Osteocyte (in vitro differentiated cells): ENCODE measurements at places on chromosomes 11 and 22. TPM values are rescaled to one million over a fixed set of nuclear protein-coding genes. Genes with fewer than 3 reads are reported as not detected.

DNA sequence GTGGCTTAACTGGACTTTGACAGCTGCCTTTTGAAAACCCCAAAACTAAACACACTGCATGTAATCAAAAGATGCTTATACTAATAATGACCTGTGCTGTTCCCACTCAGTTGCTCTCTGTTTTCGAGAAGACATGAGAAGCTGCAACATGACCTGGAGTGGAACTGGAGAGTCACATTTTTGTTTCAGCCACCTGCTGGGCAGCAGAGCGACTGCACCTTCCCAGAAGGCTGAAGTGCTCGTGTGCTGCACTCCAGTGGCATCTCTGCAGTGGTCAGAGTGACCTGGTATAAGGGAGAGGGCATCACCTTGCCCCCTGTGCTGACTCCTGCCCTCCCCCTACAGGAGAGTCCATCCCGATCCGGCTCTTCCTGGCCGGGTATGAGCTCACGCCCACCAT, 8.6 kb downstream of the THYN1 start:
- H3K4me1 ChIP-seq, result no peaks in the 10 kb centered on the region
- H3K36me3 ChIP-seq, result peaks cover 48% of the 10 kb centered on the region
- no peaks in the 10 kb centered on the region for H3K27me3 ChIP-seq

DNA sequence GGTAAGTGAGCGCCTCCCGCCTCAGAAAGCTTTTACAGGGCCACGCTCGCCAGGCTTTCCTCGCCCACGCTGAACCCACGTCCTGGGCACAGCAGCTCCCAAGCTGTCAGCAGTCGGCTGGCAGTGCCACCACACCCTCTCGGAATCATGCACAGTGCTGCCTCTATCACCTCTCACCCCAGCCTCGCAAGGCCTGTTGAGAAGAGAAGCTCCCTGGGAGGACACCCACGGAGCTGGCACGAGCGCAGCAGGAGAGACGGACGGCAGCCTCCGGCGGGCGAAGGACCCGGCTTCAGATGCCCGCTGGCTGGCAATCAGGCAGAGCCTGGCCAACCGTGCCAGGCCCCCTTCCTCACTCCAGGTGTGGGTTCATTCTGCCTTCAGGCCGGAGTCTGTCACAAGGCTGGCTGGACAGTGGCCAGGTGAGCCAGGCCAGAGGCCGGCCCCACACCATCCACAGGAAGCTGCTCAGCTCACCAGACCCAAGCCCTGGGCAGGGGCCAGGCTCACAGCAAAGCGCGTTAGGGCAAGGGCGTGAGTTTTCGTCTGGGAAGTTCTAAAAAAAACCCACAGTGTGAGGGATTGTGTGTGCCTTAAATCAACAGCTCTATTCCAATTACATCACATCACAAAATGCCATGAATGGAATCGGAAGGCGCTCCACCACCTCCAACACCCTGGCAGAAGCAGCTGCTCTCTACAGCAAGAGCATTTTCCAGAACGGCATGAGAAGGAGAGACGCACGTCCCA, 33.2 kb downstream of the TOLLIP start:
- H3K27ac ChIP-seq, result no peak overlapping the region
- H3K4me3 ChIP-seq, result no peak overlapping the region
- peaks cover 21% of the 10 kb centered on the region for H3K36me3 ChIP-seq

- H3K4me3 ChIP-seq, result peak overlapping the region; percentile 28
- H3K36me3 ChIP-seq, result peaks cover 1% of the 10 kb centered on the region
- DNase-seq, result no peak
- H3K27me3 ChIP-seq, result no peaks in the 10 kb centered on the region
- peak overlapping the region; percentile 87 for H3K27ac ChIP-seq
These were observed 23.5 kb downstream of the FZD4 start for GRCh38 chr11:86931548-86932258.

DNA sequence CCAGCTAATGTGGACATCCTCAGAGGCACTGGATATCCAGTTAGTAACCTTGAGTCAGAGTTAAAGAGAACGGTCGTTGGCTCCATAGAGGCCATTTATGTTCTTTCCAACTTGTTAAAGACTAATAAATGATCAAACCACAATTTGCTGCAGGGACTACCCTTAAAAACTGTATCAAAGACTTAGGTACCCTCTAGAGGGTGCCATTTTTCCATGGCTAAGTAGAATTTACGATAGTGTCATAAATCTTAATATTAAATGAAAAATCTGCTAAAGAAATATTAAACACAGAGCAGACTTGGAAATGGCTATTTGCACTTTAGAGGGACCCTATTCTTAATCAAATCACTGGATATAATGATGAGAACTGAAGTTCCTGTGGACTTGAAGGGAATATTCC, 685.2 kb upstream of the CHORDC1 start:
- no peaks in the 10 kb centered on the region for H3K4me1 ChIP-seq
- H3K36me3 ChIP-seq, result no peaks in the 10 kb centered on the region
- no peak overlapping the region for H3K27ac ChIP-seq
- no peak for DNase-seq
- H3K27me3 ChIP-seq, result peaks cover 11% of the 10 kb centered on the region

TFIP11 gene
- 32.1 and 39.0 TPM in 2 replicates for total RNA-seq

DNA sequence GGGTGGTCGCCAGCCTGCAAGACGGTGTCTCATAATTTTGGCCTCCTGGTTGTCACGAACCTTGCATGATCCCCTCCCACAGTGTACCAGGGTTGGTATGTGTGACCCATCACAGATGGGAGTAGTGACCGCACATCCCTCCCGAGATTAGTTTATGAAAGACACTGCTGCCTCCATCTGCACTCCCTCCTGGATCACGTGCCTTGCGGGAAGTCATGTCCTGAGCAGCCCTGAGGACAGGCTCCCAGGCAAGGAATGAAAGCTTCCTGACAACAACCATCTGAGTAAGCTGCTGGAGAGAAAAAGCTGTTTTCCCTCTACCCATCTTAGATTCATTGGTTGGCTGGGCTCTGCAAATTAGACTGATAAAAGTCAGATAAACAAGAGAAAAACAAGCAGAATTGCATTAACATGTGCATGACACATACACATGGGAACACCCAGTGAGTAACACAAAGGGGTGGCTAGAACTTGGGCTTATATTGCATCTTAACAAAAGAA, 14.4 kb upstream of the PAMR1 start:
- H3K27me3 ChIP-seq, result no peaks in the 10 kb centered on the region
- H3K4me1 ChIP-seq, result peaks cover 29% of the 10 kb centered on the region
- H3K36me3 ChIP-seq, result no peaks in the 10 kb centered on the region
- peak overlapping the region; percentile 19 for H3K27ac ChIP-seq

IGLL1 gene
- not detected in 2 replicates for total RNA-seq

DNA sequence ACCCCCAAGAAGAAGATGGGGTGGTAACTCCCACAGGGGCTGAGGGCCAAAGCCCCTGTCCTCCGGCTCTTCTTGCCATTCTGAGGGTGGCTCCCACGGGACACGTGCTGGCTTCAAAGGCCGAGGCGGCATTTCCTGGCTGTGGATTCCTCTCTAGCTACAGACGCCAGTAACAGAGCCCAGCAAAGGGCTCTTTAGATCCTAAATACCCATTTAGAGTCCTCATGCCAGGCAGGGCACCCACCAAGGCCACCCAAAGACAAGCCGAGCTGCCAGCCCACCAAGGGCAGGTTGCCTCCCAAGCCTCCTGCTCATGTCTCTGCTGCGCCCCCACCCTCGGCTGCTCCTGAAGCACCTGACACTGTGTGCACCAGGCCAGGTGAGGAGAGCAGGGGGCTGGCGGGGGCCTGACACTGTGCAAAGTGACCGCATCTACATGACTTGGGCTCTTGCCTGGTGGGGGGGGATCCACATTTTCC, 5.7 kb downstream of the LRFN4 start:
- H3K36me3 ChIP-seq, result peaks cover 2% of the 10 kb centered on the region
- H3K27me3 ChIP-seq, result no peaks in the 10 kb centered on the region
- H3K27ac ChIP-seq, result no peak overlapping the region
- H3K4me3 ChIP-seq, result no peak overlapping the region
- peaks cover 3% of the 10 kb centered on the region for H3K4me1 ChIP-seq
- no peak for DNase-seq

- no peak overlapping the region for H3K27ac ChIP-seq
- no peak for DNase-seq
- H3K36me3 ChIP-seq, result no peaks in the 10 kb centered on the region
These were observed 235.5 kb upstream of the ANO3 start for GRCh38 chr11:26096451-26096850.

DNA sequence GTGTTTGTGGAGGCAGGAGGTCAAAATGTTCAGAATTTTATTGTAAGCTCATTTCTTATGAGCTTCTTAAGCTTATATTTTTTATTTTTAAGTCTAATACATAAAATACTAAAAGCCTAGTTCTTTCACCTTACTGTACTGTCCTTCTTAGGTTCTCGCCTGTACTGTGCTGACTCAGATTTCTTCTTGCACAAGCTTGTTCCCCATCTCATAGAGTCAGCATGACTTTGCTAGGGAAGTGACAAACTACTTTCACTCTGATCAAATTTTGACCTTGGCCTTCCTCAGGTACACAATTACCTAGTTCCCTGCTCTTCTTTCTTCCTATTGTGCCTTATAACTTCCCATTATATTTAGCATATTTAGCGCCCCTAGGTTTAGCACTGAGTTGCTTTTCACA, 81.5 kb downstream of the STK33 start:
- H3K4me3 ChIP-seq, result no peak overlapping the region
- peaks cover 31% of the 10 kb centered on the region for H3K27me3 ChIP-seq
- H3K27ac ChIP-seq, result no peak overlapping the region
- no peak for DNase-seq

DNA sequence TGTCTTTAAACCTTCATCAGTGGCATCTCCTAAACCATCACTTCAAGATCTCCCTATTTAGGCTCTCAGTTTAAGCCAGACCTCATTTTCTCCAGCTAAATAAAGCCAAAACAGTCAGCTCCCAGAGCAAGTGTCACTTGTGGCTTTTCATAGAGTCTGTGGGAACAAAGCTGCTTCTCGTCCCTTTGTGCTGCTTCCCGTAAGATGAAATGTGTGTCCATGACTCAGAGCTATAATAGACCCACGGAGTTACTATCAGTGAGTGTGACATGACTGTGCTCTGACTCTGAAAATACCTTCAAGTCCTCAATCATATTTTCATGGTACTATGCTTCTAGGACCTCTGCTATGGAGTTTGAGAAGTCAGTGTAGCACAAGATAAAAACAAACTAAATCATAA, 57.3 kb upstream of the SLN start:
- H3K4me1 ChIP-seq, result peaks cover 3% of the 10 kb centered on the region
- H3K4me3 ChIP-seq, result no peak overlapping the region
- no peak overlapping the region for H3K27ac ChIP-seq
- peaks cover 26% of the 10 kb centered on the region for H3K27me3 ChIP-seq
- DNase-seq, result no peak

GRCh38 chr22:29801796-29802195, 34.6 kb downstream of the UQCR10 start:
- H3K27ac ChIP-seq, result no peak overlapping the region
- peaks cover 39% of the 10 kb centered on the region for H3K36me3 ChIP-seq
- H3K27me3 ChIP-seq, result no peaks in the 10 kb centered on the region
- DNase-seq, result no peak
- H3K4me1 ChIP-seq, result no peaks in the 10 kb centered on the region
- no peak overlapping the region for H3K4me3 ChIP-seq

DNA sequence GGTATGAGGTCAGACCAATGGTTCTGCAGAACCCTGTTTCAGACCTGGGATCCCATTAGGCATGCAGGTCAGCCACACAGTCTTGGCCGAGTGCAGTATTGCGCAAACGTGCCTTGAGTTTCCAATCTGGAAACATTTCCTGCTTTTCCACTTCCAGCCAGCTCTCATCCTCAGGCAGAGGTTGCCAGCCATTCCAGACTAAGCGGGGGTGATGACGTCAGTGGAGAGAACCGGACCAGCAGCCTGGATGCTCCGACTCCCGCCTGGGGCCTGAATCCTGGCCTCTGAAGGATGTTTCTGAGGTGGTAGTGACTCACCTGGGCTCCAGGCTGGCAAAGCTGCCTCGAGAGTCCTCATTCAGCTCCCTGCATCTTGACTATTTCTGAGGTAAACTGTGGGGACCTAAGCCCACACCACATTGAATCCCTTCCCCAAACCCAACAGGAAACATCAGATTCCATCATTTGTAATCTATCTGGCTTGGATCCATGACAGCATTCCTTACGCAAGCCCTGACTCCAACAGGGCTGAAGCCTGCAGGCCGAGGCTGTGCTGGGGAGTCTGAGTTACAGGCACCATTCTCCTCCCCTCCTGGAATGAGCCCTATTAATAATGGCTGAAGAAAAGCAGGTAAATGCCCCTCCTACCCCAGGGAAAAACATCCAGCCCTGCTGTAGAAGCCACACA, 83.0 kb downstream of the ABTB2 start:
- H3K27me3 ChIP-seq, result no peaks in the 10 kb centered on the region
- no peak overlapping the region for H3K4me3 ChIP-seq
- DNase-seq, result no peak
- H3K27ac ChIP-seq, result no peak overlapping the region
- no peaks in the 10 kb centered on the region for H3K36me3 ChIP-seq

GRCh38 chr11:128146926-128147605, 440.3 kb downstream of the ETS1 start:
- H3K27me3 ChIP-seq, result peaks cover 14% of the 10 kb centered on the region
- DNase-seq, result no peak
- H3K4me3 ChIP-seq, result no peak overlapping the region
- peaks cover 8% of the 10 kb centered on the region for H3K4me1 ChIP-seq
- H3K27ac ChIP-seq, result peak overlapping the region; percentile 9

GRCh38 chr11:115408036-115408921, 95.9 kb downstream of the CADM1 start:
- no peak for DNase-seq
- no peaks in the 10 kb centered on the region for H3K36me3 ChIP-seq
- H3K27ac ChIP-seq, result peak overlapping the region; percentile 48
- H3K4me1 ChIP-seq, result peaks cover 37% of the 10 kb centered on the region
- H3K27me3 ChIP-seq, result peaks cover 4% of the 10 kb centered on the region

DNA sequence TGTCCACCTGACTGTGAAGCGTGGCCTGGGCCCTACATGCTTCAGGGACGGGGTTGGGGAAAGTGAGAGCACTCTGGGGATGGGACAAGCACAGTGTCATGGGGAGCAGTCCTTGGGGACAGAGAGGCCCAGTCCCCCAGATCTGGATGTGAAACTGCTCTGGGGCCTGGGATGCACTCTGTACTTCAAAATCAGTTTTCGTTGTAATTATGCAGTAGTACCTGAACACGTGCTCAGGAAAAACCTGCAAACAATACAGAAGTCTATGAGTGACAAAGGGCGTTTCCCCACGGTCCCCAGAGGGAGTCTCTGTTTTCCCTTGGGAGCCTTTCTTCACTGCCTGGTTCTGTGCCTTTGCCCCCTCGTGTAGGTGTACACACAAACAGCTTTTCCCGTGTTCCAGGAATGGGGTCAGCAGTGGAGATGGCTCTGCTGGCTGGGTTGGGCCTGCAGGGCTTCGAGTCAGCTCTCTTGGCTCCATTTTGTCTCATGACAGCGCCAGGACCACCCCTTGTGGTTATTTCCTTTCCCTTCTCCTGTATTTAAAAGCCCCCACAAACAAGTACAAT, 5.2 kb upstream of the TNFRSF13C start:
- H3K36me3 ChIP-seq, result no peaks in the 10 kb centered on the region
- H3K4me1 ChIP-seq, result peaks cover 2% of the 10 kb centered on the region
- no peak for DNase-seq
- peaks cover 10% of the 10 kb centered on the region for H3K27me3 ChIP-seq

GRCh38 chr11:10567446-10567845, 1.0 kb downstream of the LYVE1 start:
- H3K4me3 ChIP-seq, result no peak overlapping the region
- peaks cover 25% of the 10 kb centered on the region for H3K4me1 ChIP-seq
- no peaks in the 10 kb centered on the region for H3K27me3 ChIP-seq
- peak overlapping the region; percentile 24 for H3K27ac ChIP-seq
- DNase-seq, result no peak
